ENCODE measurements at places on chromosomes 11 and 22.

DNA sequence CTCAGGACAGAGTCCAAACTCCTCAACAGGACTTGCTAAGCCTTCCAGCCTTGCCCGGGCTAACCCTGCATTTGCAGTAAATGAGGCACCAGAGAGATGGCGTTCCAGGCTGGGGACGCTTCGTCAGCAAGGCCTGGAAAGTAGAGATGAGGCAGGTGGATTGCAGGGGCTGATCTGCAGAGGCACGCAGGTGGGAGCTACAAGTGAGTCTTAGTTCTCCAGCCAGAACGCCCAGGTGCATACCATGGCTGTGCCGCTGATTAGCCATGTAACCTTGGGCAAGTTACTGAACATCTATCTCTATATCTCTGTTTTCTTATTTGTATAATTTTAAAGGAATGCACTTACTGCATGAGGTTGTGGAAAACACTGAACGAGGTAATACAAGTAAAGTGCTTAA lies 52.7 kb upstream of the BARX2 start:
- DNase-seq = no peak

DNA sequence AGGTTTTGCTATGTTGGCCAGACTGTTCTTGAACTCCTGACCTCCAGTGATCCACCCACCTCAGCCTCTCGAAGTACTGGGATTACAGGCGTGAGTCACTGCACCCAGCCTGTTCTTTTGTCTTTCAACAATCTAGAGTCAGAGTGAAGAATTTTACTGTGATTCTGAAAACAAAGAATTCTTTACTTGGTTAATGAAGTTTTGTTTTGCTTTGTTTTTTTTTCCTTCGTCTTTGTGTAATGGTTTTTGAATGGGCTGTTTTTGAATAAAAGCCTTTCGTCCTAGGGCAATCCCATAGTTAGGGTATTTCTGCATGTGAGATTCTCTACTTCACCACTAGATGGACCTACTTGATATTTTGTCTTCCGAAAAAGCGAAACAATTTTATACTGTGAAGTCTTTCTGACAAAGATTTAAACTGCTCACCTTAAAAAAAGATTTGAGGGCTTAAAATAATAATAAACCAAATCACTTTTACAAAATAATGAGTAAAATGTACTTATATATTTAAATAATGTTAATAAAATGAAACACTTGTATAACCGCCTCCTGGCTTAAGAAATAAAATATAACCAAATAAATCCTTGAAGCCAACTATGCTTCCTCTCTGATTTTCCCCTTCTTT lies 43.4 kb upstream of the SC5D start:
- DNase-seq = no peak

DNA sequence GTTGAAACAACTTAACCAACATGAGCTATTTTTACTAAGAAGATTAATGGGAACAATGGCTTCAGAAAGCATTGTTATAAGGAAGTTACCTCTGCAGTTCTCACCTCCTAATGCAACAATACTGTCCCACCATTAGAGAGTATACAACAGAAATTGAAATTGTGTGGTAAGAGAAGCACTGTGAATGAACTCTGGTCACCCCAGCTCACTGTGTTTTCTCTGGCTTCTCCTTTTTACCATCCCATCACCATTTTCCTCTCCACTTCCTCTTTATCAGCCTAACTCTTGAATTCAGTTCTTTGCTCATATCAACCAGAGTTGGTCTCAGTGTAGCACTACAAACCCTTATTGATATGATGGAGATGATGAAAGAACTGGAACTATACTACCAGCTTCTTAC lies 138.0 kb upstream of the POU2AF2 start:
- DNase-seq = no peak

DNA sequence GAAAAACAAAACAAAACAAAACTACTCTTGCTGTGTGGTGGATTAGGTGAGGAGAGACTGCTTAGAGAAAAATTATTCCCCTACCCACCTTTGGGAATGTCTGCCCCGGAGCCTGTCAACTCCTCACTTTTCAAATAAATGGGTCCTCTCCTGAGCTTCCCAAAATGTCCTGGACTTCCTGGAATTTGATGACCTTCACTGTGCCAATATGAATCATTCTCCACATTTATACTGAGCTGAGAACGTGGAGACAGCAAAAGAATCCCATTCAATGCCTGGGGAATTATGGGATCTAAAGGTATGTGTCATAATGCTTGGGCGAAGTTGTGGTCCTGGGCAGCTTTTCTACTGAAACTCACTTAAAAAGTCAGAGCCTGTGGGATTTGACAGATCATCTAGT lies 136.8 kb downstream of the KIF18A start:
- DNase-seq = no peak

DNA sequence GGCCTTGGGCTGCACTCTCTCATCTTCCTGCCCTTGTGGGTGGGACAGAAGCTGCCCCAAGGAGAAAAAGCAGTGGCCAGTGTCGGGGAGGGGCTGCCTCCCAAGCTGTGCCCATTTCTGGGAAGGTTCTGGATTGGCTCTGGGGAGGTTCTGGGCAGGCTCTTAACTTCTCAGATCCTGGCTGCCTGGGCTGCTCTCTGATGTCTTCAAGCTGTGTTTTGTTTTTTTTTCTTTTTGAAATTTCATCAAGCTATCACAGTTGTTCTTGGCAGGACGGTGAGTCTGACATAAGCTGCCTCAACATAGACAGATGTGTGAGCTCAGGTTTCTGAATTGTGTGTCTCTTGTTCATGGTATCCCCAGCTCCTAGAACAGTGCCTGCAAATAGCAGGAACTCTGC lies 1032.0 kb downstream of the BRD1 start:
- DNase-seq = no peak

- no peak for DNase-seq
These were observed 900.0 kb downstream of the LUZP2 start for GRCh38 chr11:25396847-25397246.

DNA sequence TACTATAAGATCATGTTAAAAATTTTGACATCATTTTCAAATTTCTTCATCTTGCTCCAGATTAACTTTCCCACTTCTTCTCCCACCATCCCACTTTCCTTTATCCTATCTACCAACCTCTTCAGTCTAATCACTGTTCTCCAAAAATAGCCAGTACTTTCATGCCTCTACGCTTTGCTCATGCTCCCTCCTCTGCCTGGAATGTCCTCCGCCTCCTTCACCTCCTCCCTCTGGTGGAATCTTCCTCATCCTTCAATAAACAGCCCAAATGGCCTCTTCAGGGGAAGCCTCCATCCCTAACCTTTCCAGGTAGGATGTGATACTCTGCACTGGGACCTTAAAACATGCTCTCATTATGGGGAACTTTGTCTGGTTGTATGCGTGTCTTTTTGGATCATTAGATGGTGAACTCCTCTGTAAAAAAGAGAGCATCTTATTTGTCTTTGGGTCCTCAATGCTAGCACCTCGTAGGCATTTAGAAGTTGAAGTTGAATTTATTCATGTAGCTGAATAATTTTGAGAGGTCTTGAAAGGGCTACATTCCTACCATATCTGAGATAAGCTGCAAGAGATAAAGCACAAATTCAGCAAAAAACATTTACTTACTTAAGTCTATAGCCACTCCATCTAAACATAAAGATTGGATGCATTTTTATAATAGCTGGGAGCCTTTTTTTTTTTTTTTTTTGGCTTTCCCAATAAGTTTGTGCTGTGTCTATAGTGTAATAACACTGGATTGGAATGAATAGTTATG lies 8.0 kb upstream of the CSRP3 start:
- DNase-seq = no peak

- DNase-seq = no peak
These were observed 403.2 kb upstream of the CCDC179 start for GRCh38 chr11:23263466-23263865.

GRCh38 chr11:92948116-92948515 lies 21.3 kb upstream of the MTNR1B start:
- no peak for DNase-seq

- no peak for DNase-seq
These were observed 334.5 kb downstream of the RAB38 start for GRCh38 chr11:87840786-87841185.

GRCh38 chr11:58597486-58598144 lies 18.8 kb downstream of the ZFP91 start:
- no peak for DNase-seq

GRCh38 chr11:110971140-110971539 lies 258.9 kb upstream of the ARHGAP20 start:
- no peak for DNase-seq

GRCh38 chr22:46185283-46185682 lies 35.0 kb downstream of the PPARA start:
- DNase-seq = no peak

DNA sequence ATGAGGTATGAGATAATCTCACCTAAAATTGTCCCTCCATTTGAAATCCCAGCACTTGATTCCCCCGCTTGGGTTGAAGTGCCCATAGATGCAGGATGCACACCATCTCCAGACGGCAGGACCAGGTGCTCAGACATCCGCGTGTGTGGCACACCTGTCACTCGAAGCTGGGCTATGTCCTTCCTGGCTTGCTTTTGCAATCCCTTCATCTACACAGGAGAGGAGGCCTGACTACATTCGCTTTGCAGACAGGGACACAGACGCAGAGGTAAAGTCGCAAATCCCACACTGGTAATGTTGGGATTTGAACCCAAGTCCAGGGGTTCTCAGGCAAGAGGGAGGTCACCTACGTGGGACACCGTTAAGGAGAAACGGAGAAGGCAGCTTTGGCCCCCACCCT lies 7.2 kb upstream of the CYTH4 start:
- peak; percentile 10 for DNase-seq

- DNase-seq = no peak
These were observed 98.1 kb downstream of the GAB2 start for GRCh38 chr11:78319453-78319955.

DNA sequence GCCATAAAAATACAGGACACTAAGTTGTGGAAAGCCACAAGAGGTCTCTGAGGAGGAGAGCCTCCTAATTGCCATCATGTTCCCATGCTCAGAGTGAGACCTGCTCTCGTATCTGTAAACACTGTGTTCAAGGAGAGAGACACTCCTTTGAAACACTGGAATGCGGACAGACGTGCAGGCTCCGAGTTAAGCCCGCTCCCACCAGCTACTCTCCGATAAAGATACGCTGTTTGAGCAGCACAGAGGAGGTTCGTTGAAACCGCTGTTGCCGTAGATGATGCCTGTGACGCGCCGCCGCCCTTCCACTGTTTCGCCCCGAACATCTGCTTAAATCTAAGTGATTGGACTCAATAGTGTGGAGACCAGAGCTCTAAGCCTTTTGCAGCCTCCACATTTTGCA lies 25.1 kb downstream of the NUP50 start:
- DNase-seq = peak; percentile 32

Measured in lower lobe of right lung (tissue), 2 donors.